Activated naive CD4-positive, alpha-beta T cell (primary cell): ENCODE measurements at places on chromosomes 7 and 10.

- no peak for DNase-seq
Measured at GRCh38 chr7:135755351-135755753, 6.7 kb upstream of the FAM180A start.

- no peak for DNase-seq
Measured at GRCh38 chr7:151768805-151769187, 108.1 kb downstream of the PRKAG2 start.

- no peak for DNase-seq
Measured at GRCh38 chr10:73889014-73889413, 14.7 kb upstream of the CAMK2G start.

GRCh38 chr7:22027475-22027874 lies 81.8 kb upstream of the CDCA7L start:
- DNase-seq, result no peak

DNA sequence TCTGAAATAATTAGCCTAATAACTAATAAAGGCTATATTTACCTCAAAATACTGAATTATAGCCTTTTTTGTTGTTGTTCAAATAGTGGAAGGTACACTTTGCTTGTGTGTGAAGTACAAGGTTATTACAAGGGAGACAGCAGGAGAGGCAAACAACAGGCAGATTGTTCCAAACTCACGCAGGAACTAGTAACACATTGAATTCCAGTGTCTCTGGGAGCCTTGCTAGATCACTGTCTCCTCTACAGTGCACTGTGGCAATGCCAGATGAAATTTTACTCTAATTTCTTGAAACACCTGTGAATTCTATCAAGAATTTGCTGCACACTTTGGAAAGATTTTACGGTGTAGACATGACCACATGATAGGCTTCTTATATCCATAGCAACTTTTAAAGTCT lies 112.6 kb downstream of the MDFIC start:
- no peak for DNase-seq

DNA sequence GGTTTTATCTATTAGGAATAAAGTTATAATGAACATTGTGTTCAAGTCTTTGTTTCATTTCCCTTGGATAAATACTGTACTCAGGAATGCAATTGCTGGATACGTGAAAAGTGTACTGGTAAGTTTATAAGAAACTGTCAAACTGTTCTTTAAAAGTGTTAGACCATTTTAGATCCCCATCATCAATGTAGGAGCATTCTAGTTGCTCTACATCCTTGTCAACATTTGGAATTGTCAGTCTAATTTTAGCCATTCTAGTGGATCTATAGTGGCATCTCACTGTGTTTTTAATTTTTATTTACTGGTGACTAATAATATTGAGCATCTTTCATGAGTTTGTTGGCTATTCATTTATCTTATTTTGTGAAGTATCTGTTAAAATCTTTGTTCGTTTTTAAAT lies 354.0 kb upstream of the NRP1 start:
- no peak for DNase-seq

DNA sequence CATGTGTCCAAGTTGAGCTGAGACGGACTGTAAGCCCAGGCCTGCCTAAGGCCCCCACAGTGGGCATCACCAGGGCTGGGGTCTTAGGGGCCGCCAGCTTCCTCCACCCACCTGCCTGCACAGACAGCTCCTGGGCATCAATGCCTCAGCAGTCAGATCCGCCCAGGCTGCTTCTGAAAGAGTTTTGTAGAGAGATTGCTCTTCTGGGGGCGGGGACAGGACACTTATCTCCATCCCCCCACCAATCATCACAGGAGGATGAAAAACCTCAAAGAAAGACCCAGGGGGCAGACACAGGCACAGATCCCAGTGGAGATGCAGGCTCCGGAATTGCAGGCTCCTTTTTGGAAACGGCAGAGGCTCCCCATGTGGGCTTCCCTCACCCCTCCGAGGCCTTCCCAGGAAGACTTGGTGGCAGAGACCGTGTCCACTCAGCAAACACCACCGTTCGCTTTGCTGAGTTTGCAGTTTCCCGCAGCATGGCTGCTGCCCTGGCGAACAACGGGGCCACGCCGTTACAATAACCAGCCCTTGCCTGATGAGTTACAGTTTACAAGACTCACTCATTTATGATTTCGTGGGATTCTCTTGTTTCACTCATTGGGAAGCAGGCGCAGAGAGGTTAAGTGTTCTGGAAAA lies 96.4 kb downstream of the MKI67 start:
- no peak for DNase-seq

DNA sequence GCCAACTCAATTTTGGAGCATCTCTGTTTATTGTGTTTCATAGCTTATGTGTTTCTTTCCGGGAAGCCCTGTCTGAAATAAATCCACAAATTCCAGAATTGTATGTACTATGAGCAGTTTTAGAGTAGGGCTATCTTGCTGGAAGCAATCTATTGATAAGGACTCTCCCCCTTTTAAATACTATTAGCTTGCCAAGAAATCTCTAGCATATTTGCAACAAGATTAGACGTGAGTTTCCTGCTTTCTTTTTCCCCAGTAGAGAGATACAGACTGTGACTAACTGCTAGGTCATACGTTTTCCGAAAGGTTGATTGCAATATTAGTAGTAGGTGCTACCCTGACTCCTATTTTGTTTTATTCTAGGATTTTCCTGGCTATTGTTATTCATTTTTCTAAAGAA lies 277.0 kb downstream of the MALRD1 start:
- DNase-seq, result no peak

GRCh38 chr10:53422223-53422888 lies 649.8 kb upstream of the MBL2 start:
- DNase-seq, result no peak

DNA sequence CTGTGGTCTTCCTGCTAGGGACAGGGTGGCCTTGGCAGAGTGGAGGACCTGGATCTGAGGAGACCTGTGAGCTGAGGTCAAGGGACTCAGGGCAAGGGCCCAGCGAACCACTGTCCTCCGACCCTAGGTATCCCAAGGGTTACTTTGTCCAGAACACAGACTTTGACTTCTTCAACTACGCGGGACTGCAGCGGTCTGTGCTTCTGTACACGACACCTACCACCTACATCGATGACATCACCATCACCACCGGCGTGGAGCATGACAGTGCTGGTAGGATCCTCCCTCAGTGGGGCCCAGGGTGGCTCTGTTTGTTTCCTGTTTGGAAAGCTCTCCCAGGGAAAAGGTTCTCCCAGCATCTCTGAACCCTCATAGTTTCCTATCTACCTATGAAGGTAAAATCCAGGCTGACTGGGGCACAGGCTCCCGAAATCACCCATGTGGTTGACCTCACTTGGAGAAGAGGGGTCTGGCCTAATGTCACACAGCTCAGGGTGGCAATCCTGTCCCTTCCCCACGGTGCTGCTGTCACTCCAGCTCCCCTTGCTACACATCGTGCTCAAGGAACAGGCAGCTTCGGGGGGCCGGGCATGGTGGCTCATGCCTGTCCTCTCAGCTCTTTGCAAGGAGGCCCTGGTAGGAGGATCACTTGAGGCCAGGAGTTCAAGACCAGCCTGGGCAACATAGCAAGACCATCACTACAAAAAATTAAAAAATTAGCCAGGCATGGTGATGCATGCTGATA lies 57.6 kb downstream of the ZNF727 start:
- no peak for DNase-seq

DNA sequence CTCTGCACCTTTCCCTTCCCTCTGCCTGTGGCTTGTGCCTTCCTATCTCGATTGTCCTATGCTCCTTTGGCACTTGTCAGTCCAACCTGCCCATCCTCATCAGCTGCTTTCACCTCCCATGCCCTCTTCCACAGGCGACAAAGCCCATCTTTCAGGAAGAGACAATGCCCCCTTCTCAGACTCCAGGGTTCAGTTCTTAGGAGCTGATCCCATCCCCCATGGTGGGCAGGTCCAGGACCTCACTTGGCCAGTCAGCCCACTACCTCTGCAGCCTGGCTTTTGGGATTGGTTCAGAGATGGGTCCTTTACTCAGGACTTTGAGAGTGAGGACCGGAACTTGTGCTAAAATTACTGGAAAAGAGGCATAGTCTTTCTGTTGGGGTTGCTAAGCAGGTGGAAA lies 74.0 kb upstream of the NANOS1 start:
- DNase-seq, result no peak

- DNase-seq, result no peak
Measured at GRCh38 chr10:26457088-26457487, 18.9 kb downstream of the APBB1IP start.

- DNase-seq, result no peak
Measured at GRCh38 chr7:151139071-151139790, 28.3 kb downstream of the GBX1 start.

- no peak for DNase-seq
Measured at GRCh38 chr10:6039711-6040110, 22.5 kb downstream of the IL2RA start.

- no peak for DNase-seq
Measured at GRCh38 chr10:101032637-101033224, 1.7 kb downstream of the SFXN3 start.

DNA sequence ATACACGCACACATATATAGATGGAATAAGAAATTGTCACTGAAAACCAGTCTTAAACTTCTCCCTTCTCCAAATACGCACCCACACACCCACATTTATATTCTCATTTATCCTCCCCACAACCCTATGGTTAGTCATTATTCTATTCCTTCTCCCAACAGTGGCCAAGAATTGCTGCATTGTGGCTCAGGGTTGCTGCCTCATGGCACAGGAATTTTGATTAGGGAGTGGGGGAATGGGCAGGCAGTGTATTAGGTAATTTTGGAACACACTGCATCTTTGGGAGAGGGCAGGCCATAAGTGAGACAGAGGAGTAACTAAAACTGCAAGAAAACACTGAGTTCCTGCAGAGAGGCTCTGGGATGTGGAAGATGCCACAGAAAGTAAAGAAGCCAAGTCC lies 35.7 kb downstream of the NAPEPLD start:
- no peak for DNase-seq

DNA sequence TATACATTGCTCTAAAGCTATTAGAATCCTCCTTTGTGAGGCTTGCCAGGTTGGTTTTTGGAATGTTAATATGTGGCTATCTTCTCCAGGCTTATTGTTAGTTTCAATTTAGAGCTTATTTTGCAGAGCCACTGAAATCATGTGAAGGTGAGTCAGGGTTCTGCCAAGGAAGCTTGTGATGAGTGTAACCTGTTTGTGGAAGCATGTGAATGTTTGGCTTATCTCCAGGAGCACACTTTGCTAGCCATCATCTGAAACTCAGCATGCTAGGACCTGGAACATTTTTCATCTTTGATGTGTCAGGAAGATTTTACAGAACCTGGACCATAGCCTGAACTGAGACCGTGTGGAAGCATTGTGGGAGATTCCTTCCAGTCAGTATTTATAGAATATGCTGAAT lies 197.3 kb downstream of the PPP1R9A start:
- DNase-seq, result no peak

DNA sequence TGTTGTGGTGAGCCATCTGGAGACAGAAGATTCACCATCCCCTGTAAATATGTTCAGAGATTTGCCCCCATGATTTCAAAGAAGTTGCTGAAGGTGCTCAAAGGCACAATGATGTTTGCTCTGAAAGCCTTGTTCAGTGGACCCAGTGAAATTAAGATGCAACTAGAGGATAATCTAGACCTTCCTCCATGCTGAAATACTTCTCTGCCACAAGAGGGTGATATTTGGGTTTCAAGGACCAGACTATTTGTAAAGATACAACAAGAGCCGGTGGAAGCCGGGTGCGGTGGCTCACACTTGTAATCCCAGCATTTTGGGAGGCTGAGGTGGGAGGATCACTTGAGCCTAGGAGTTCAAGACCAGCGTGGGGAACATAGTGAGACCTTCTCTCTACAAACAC lies 13.5 kb upstream of the MSRB2 start:
- DNase-seq, result no peak

GRCh38 chr7:114875186-114875585 lies 46.7 kb upstream of the MDFIC start:
- DNase-seq, result no peak

DNA sequence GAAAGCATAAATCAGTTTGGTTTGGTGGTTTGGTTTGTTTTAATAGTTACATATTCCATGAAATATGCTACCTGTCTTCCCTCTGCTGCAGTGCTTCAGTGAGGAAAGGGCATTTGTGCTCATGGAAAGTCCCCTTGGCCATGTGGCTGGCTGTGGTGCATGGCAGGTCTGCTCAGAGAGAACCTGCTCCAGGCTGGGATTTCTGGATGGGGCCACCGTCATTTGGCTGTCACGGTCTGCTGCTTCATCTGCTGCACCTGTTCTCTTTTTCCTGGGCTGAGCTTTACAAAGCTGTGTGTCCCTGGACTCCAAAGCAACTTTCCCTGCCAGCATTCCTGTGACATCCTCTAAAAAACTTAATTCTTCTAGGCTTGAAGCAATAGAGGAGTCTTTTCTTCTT lies 8.9 kb downstream of the CDK14 start:
- no peak for DNase-seq

GRCh38 chr7:99984593-99984992 lies 8.8 kb upstream of the AZGP1 start:
- DNase-seq, result no peak

GRCh38 chr7:139915268-139915863 lies 86.3 kb downstream of the TBXAS1 start:
- DNase-seq, result no peak

DNA sequence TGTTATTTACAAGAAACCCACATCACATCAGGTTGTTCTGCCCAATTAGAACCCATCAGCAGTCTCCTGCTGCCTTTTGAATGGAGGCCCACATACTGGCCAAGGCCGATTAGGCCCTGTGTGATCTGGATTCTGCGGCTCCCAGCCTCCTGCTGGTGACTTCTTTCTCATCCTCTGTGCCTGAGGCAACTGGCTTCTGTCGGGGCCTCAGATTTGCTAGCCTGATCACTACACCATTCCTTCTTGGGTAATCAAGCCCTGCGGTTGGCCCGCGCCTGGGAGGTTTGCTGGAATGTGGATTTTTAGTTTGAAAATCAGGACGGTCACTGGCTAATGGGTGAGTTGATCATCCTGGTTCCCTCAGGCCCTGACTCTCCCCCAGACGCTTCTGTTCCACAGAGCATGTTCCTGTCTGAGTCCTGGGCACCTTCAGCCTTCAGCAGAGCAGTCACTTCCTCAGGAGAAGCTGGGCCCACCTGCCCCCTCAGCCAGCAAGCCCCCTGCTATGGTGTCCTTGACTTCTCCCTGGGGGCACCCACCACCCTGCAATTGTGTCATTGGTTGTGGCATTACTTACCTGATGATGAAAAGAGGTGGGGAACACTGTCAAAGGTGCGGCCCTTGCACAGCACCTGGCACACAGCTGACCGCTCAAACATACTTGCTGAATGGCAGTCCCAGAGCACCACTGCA lies 207.6 kb downstream of the PHTF2 start:
- DNase-seq, result no peak

GRCh38 chr7:134742688-134743350 lies 36.6 kb upstream of the CALD1 start:
- no peak for DNase-seq

DNA sequence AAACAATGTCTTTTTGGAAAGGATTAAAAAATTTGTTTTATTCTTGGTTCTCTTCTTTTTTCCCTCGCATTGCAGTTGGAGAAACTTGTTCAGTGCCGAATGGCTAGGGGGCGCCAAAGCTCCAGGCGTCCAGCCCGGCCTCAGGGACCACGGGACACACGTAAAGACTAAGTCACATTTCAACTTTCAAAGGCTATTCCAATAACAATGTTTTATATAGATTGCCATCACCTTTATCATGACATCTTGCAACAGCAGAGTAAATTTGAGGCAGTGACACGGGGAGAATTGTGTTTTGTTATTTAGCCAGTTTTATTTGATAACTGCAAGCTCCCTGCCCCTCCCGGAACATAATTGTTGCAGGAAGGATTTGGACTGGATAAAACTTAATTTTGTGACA lies 2.2 kb upstream of the IGFBP3 start:
- DNase-seq, result no peak

GRCh38 chr10:55476129-55476528 lies 675.1 kb upstream of the PCDH15 start:
- no peak for DNase-seq

- DNase-seq, result no peak
Measured at GRCh38 chr10:69963178-69963834, 89.3 kb upstream of the MACROH2A2 start.
